ENCODE measurements at places on chromosomes 1 and 21. TPM values are rescaled to one million over a fixed set of nuclear protein-coding genes. Genes with fewer than 3 reads are reported as not detected.

DNA sequence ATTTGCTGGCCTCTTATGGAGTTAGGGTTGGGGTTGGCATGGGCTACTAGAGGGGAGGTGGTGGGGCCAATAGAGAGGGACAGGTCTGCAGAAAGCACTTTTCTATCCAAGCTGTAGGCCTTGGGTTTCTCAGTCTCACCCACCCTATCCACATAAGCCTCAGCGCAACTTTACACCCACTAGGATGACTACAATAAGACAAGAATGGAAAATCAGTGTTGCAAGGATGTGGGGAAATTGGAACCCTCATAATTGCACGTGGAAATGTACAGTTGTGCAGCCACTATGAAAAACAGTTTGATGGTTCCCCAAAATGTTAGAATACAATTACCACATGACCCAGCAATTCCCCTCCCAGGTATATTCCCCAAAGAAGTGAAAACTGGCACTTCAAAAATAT lies 14.0 kb upstream of the GSTM4 start:
- no peak for DNase-seq
- H3K27ac ChIP-seq: no peak overlapping the region
- no peaks in the 10 kb centered on the region for H3K27me3 ChIP-seq
- H3K4me1 ChIP-seq: peaks cover 3% of the 10 kb centered on the region
- no peaks in the 10 kb centered on the region for H3K36me3 ChIP-seq

DNA sequence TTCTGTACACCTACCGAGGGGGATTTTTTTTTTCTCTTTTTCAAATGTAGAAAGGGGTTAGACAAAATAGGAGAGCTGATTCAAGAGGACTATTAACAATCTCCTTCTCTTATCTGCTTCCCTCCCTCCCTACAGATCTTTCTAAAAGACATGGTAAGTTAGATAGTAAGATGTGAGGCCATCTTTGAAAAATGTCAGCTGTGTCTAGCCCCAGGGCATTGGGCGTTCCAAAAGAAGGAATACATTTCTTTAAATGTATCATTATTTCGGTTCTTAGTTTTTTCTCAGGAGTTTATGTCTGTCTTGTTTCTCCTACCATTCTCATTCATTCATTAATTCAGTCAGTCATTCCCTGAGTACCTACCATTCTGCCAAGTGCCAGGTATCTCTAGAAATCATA lies 27.2 kb downstream of the BCL9 start:
- H3K36me3 ChIP-seq: no peaks in the 10 kb centered on the region
- no peak overlapping the region for H3K4me3 ChIP-seq
- peaks cover 16% of the 10 kb centered on the region for H3K4me1 ChIP-seq
- no peak overlapping the region for H3K27ac ChIP-seq

DNA sequence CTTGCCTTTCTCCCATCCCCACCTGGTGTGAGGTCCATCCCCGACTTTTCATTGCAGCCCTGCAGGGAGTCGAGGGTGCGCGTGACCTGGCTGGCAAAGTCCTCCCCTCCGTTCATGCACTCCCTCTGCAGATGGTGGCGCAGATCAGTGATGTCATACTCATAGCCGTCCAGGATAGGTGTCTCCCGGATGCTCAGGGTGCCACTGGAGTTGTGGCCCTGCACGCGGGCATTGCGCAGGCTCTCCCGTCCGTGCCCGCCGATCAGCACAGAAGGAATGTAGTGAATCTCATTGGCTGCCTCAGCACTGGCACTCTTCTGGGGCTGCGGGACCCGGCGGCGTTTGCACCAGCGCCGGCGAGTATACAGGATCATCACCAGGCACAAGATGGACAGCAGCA lies 132.1 kb downstream of the ASTN1 start:
- peaks cover 2% of the 10 kb centered on the region for H3K27me3 ChIP-seq
- no peak overlapping the region for H3K27ac ChIP-seq

DNA sequence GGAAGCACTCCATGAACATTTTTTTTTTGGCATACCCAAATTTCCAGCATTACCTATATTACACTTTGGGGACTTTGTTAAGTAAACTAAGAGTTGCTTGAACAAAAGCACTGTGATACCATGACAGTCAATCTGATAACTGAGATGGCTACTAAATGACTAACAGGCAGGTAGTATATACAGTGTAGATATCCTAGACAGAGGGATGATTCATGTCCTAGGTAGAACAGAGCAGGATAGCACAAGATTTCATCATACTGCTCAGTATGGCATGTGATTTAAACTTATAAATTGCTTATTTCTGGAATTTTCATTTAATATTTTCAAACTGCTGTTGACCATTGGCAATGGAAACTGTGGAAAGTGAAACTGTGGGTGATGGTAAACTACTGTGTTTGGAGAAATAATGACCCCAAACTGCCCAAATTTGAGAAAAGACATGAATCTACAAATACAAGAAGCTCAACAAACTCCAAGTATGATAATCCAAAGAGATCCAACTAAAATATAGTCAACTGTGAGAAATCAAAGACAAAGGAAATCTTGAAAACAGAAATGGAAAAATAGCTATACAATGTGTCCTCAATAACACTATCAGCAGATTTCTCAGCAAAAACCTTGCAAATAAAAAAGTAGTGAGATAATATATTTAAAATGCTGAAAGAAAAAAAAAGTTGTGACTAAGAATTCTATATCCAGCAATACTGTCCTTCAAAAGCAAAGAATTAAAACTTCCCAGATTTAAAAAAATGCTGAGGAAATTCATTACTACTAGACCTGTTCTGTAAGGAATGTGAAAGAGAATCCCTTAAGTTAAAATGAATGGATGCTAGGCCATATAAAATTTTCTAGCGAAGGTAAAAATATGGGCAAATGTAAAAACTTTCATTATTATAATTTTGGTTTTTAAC lies 410.4 kb downstream of the DUSP10 start:
- H3K27ac ChIP-seq: no peak overlapping the region
- H3K4me3 ChIP-seq: no peak overlapping the region
- peaks cover 3% of the 10 kb centered on the region for H3K27me3 ChIP-seq
- H3K36me3 ChIP-seq: no peaks in the 10 kb centered on the region
- no peak for DNase-seq

DNA sequence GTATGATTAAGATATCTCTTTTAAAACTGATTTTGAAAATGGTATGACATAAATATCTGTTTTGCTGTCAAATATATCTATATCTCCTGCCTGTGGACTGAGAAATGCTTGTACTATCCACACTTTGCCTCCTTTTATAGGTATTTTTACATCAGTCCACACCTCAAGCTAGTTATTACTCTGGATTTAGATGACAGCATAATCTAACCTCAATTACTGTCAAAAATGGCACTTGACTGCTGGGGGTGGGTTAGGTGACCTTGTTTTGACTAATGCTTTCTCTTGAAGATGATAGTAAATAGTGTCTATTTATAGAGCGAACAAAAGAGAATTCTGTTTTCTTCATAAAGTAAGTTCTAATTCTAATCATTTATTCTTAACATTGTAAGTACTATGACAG lies 9.1 kb downstream of the ADGRL2 start:
- peaks cover 2% of the 10 kb centered on the region for H3K27me3 ChIP-seq
- H3K4me3 ChIP-seq: no peak overlapping the region
- no peaks in the 10 kb centered on the region for H3K36me3 ChIP-seq
- H3K4me1 ChIP-seq: no peaks in the 10 kb centered on the region
- no peak overlapping the region for H3K27ac ChIP-seq
- no peak for DNase-seq

DNA sequence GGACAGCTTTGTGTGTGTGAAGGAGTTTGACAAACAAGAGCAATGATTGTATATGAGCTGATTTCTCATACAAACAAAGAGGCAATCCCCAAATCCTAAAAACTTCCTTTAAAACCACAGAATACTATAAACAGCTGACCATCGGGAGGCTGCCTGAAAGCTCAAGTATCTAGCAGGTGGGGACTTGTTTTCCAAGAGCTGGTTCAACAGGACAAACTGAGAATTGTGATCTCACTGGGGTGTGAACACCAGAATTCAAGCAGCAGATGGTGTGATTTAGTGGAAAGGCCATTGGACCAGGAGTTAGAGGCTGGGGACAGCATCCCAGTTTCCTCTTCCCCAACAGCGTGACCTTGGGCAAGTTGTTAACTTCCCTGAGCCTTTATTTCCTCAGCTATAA lies 13.9 kb downstream of the LMX1A start:
- H3K27ac ChIP-seq: no peak overlapping the region
- H3K4me3 ChIP-seq: no peak overlapping the region
- H3K4me1 ChIP-seq: no peaks in the 10 kb centered on the region
- no peaks in the 10 kb centered on the region for H3K36me3 ChIP-seq
- peaks cover 31% of the 10 kb centered on the region for H3K27me3 ChIP-seq

DNA sequence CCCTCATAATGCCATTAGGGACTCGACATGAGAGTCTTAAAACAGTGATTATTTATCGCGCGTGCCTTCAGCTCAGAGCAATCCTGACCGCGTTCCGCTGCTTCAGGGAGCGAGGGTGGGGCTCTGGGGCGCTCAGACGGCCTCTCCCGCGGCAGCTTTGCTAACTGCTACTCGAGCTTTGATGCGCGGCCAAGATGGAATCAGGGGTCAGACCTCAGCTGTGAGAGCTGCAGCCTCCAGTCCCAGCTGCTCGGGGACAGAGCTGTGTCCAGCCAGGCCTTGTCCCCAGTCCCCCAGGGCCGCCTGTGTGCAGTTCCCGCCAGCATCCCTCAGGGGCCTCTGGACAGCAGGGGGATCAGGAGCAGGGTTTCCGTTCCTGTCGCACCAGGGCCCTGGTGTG lies 104.6 kb upstream of the TTC34 start:
- DNase-seq: no peak
- no peaks in the 10 kb centered on the region for H3K36me3 ChIP-seq
- no peaks in the 10 kb centered on the region for H3K4me1 ChIP-seq
- H3K4me3 ChIP-seq: no peak overlapping the region

GRCh38 chr1:154353966-154354365 lies 28.6 kb downstream of the ATP8B2 start:
- H3K27me3 ChIP-seq: no peaks in the 10 kb centered on the region
- H3K4me3 ChIP-seq: peak overlapping the region; percentile 27
- peaks cover 35% of the 10 kb centered on the region for H3K4me1 ChIP-seq
- DNase-seq: no peak
- peaks cover 10% of the 10 kb centered on the region for H3K36me3 ChIP-seq

GRCh38 chr1:22739648-22740385 lies 29.2 kb downstream of the EPHB2 start:
- H3K36me3 ChIP-seq: no peaks in the 10 kb centered on the region
- no peak overlapping the region for H3K4me3 ChIP-seq
- H3K4me1 ChIP-seq: no peaks in the 10 kb centered on the region
- no peak overlapping the region for H3K27ac ChIP-seq

GRCh38 chr1:57249511-57249910 lies 174.3 kb downstream of the DAB1 start:
- H3K4me1 ChIP-seq: no peaks in the 10 kb centered on the region
- no peak overlapping the region for H3K4me3 ChIP-seq

DNA sequence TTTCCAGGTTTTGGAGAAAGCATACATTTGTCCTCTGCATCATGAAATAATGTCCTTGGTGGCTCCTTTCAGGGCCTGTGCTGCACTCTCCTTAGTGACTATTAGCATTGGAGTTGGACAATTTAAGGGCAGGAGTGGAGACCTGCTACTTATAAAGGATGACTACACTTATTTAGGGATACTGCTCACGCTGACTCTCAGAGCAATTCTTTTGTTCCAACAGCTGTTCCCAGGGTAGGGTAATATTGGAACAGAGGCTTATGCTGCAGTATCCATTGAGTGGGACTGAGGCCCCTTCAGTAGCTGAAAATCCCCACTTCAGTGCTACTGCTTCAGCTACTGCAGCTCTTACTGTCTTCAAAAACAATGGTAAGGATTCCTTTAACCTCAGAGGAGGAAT lies 84.6 kb downstream of the GPR88 start:
- no peak for DNase-seq
- no peak overlapping the region for H3K4me3 ChIP-seq
- no peak overlapping the region for H3K27ac ChIP-seq
- H3K27me3 ChIP-seq: peaks cover 6% of the 10 kb centered on the region

DNA sequence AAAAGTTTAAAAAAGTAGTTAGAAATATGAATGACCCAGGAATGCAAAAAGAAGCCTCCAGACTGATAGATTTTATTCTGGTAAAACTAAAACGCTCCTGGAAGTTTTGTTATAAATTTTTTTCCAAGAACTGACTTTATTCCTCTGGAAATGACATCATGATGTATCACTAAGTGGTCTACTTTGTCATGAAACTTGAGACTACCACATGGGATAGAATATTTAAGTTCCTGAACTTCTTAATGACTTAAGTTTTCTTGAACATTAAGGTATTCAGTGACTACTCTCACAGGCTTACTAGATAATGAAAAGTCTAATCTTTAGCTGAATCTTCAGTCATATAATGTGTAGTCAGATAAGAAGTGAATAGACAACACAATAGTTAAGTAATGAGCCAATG lies 842.2 kb downstream of the USP25 start:
- DNase-seq: no peak
- H3K4me1 ChIP-seq: no peaks in the 10 kb centered on the region
- no peaks in the 10 kb centered on the region for H3K27me3 ChIP-seq

- no peaks in the 10 kb centered on the region for H3K36me3 ChIP-seq
- no peak for DNase-seq
- no peak overlapping the region for H3K27ac ChIP-seq
- H3K27me3 ChIP-seq: no peaks in the 10 kb centered on the region
Measured at GRCh38 chr1:195908121-195908520, 700.1 kb downstream of the KCNT2 start.

LHX8 gene
- not detected for total RNA-seq

TAF5L gene
- 17.8 TPM for total RNA-seq

ERO1B gene
- 2.9 TPM for total RNA-seq

FCRL2 gene
- total RNA-seq: not detected

VPS26C gene
- 50.3 TPM for total RNA-seq

HSD11B1 gene
- total RNA-seq: 23.9 TPM

CCDC181 gene
- total RNA-seq: not detected

FMO5 gene
- 0.27 TPM for total RNA-seq

FAM177B gene
- total RNA-seq: not detected

OLIG2 gene
- not detected for total RNA-seq

Data from activated CD4-positive, alpha-beta memory T cell treated with anti-CD3 and anti-CD28 coated beads for 36 hours (primary cell).